ENCODE measurements at places on chromosomes 16 and 17. TPM values are rescaled to one million over a fixed set of nuclear protein-coding genes. Genes with fewer than 3 reads are reported as not detected.

DNA sequence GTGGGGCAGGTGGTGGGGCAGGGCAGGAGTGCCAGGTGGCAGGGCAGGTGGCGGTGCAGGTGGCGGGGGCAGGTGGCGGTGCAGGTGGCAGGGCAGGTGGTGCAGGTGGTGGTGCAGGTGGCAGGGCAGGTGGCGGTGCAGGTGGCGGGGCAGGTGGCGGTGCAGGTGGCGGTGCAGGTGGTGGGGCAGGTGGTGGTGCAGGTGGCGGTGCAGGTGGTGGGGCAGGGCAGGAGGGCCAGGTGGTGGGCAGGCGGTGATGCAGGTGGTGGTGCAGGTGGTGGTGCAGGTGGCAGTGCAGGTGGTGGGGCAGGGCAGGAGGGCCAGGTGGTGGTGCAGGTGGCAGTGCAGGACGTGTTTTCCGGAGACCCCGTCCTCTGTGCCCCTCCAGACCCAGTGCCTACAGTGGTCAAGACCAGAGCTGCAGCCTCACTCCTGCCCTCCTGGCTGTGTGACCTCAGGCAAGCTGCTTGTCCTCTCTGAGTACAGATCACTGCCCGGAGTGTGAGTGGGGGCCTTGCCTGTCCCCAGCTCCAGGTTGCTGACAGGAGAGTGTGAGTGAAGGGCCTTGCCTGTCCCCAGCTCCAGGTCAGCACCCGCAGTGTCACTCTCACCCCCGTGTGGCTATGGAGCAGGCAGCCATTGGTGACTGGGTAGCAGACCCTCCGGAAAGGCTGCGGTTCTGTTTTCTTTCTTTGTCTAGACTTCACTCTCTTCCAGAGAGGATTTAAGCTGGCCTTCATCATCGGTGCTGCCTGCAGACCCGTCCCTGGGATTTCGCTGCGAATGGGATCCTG lies 16.1 kb upstream of the NPTX1 start:
- DNase-seq, result no peak

GRCh38 chr16:57976331-57976796 lies 5.4 kb upstream of the CNGB1 start:
- peak; percentile 62 for DNase-seq

DNA sequence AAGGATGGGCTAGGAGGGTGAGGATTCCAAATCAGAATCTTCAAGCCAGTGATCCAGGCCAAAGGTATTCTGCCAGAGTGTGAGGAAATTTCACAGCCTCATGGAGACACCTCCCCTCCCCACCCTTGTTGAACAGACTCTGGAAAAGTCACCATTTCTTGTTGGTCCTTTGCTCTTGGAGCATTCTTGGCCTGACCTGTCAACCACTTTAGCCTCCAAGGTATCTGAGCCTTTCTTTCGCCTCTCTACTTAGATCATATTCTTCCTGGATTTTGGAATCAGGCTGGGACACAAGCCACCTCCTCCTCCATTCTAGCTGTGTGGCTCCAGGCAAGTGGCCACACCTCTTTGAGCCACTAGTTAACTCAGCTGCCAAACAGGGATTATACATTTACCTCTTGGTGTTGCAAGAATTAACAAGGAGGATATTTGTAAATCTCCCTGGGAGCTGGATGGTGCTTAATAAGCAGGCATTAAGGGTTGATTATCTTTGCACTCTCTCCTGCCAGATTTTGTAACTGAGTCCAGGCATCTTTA lies 193.5 kb downstream of the WWOX start:
- no peak for DNase-seq

DNA sequence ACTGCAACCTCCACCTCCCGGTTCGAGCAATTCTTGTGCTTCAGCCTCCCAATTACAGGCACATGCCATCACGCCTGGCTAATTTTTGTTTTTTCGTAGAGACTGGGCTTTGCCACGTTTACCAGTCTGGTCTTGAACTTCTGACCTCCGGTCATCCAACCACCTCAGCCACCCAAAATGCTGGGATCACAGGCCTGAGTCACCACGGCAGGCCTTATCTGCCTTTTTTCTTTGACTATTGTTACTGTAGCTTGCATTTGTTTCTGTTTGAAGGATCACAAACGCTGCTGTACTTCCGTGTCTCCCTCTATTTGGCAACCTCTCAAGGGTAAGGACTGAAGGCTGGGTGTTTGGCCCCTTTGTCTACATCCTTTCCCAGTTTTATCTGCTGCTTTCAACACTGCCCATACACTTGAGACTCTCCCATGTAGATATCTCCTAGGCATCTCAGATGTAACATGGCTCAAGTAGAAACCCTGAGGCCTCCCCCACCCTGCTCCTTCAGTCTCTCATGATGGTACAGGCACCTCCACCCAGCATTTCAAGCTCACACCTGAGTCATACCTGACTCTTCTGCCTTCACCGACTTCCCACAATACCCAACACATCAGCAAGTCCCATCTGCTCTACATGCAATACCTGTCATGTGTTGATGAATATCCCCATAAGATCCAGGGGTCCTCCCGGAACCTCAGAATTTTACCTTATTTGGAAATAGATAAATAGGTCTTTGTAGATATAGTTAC lies 219.0 kb downstream of the CPPED1 start:
- no peak for DNase-seq

GRCh38 chr17:27247071-27247957 lies 46.6 kb upstream of the WSB1 start:
- DNase-seq, result peak; percentile 40

GRCh38 chr17:75825149-75825552 lies 19.1 kb downstream of the UNC13D start:
- no peak for DNase-seq

GRCh38 chr17:37527249-37527851 lies 37.7 kb downstream of the DUSP14 start:
- peak; percentile 65 for DNase-seq

- DNase-seq, result no peak
Observed at GRCh38 chr16:61595605-61596004, 440.6 kb downstream of the CDH8 start.

The TBC1D3 gene
- total RNA-seq, result not detected

The SPHK1 gene
- 84.0 TPM for total RNA-seq
